Glutamatergic neuron (in vitro differentiated cells): ENCODE measurements at places on chromosomes 7 and 10. TPM values are rescaled to one million over a fixed set of nuclear protein-coding genes. Genes with fewer than 3 reads are reported as not detected.
A peak's percentile ranks its signal among the peaks of the same experiment; 100 is the strongest.

GRCh38 chr7:23100697-23101096 is 4.9 kb upstream of the KLHL7 start:
- H3K27ac ChIP-seq, result no peak overlapping the region
- no peak overlapping the region for H3K4me3 ChIP-seq
- no peak for DNase-seq
- no peaks in the 10 kb centered on the region for H3K4me1 ChIP-seq

DNA sequence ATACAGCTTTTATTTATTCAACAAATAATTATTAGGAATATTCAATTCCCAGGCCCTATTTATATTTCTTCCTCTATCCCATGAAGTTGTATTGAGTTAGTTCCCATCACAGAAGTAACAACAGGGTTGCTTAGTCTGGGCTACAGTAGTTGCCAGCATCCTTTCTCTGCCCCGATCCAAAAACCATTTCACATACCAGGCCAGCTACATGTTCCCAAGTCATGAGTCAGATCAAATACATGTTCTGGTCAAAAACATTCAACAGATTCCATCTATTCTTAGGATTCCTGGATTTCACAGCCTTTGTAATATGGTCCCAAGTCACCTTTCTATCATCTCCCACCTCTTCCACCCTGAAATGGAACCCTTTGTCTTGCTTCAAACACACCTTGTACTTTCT is 91.6 kb downstream of the RAB11FIP2 start:
- H3K4me1 ChIP-seq, result no peaks in the 10 kb centered on the region
- H3K27me3 ChIP-seq, result peaks cover 2% of the 10 kb centered on the region
- H3K27ac ChIP-seq, result no peak overlapping the region
- H3K36me3 ChIP-seq, result no peaks in the 10 kb centered on the region
- DNase-seq, result no peak

GRCh38 chr7:80231707-80232106 is 97.1 kb downstream of the GNAI1 start:
- no peak overlapping the region for H3K27ac ChIP-seq
- no peak for DNase-seq
- H3K36me3 ChIP-seq, result no peaks in the 10 kb centered on the region
- no peaks in the 10 kb centered on the region for H3K27me3 ChIP-seq
- H3K4me3 ChIP-seq, result no peak overlapping the region
- H3K4me1 ChIP-seq, result peaks cover 20% of the 10 kb centered on the region

DNA sequence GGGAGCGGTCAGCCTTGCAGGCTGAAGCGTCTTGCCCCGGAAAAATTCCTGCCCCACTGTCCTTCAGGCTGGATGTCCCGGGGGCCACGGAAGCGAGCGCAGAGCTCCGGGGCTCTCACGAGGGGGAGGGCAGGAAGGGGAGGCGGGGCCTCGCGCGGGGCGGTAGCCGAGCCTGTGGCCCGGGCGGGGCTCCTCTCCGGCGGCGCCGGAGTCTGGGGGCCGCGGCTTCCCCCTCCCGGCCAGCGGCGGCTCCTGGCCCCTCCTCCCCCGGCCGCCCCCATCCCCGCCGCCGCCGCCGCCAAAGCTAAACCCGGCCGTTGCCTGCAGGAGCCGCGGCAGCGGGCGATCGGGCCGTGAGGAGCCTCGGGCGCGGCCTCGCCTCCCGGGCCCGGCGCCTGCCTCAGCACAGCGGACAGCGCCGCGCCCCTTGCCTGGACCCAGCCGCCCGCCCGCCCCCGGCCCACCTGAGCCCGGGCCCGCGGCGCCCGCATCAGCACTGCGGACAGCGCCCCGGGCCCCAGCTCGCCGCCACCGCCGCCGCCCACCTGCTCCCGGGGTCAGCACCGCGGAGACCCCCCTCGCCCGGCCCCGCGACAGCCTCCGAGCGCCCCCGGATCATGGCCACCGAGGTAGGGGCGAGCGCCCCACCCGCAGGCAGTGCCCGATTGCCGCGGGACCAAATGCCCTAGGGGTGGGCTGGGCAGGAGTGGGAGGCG is at the start of gene GOLGA7B:
TSS of gene GOLGA7B (plus strand) at position 157 of the 716 bp plus-strand sequence. CDS start at position 618, 461 bp downstream.
- peaks cover 29% of the 10 kb centered on the region for H3K4me1 ChIP-seq
- peak within 1 kb of the TSS; percentile 92 for H3K4me3 ChIP-seq
- DNase-seq, result peak; percentile 61
- H3K36me3 ChIP-seq, result peaks cover 2% of the 10 kb centered on the region

Gene COL1A2
- total RNA-seq, result 6.8 TPM
